Jurkat, Clone E6-1 (cell line): ENCODE measurements at places on chromosomes 2 and 18.

DNA sequence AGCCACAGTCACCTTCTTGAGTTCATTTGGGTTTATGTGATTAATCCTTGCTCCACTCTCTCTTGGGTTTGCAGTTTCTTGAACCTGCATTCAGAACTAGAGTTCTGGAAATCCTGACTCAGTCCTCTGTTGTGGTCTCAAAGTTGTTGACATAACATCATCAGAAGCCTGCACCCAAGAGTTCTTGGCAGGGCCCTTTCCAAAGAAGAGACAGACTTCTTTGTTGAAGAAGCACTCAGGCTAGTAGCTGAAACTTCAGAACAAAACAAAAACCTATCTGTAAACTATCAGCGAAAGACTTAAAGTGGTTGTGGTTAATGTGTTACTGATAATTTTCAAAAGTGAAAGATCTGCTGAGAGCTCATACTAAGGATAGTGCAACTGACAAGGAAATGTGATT is 120.8 kb downstream of the FAM168B start:
- no peak for DNase-seq

DNA sequence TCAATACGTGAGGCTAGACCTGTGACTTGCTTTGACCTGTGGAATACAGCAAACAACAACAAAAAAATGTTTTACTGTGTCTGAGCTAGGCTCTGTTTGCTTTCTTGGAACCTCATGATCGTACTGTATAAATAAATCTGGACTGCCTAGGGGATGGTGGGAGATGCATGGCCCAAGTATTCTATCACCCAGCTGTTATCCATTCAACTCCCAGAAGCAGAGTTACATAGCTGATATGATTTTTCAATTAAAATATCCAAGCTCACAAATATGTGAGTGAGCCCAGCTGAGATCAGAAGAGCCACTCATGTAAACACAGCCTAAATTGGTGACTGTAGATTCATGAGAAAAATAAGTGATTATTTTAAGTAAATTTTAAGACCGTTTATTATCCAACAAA is 154.1 kb upstream of the THUMPD2 start:
- no peak for DNase-seq

DNA sequence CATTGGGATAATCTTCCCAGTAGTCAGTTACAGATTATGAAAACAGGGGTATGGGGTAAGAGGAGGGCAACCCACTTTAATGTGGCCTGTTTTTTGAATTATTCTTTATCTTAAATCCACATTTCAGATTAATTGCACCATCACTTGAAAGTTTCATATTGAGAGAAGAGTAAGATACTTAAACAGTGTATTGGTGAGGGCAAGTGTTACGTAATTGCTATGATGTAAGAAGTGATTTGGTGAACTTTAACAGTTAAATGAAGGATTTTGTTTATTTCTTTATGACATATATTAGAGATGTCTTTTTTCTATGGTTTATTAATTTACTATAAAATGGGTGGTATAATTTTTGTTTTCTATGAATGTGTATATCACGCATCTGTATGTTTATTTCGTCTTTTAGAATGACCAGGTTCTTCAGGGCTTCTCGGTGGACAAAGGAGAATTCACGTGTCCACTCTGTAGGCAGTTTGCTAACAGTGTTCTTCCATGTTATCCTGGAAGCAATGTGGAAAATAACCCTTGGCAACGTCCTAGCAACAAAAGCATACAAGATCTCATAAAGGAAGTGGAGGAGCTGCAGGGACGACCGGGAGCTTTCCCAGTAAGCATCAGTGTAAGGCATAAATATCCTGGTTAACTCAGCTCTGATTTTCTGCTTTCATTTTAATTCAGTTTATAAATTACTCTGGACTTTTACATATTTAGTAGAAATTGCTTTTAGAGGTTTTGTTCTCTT is 171.2 kb upstream of the MYO3B start:
- no peak for DNase-seq

- no peak for DNase-seq
These were observed 12.8 kb upstream of the ARL5A start for GRCh38 chr2:151841047-151841424.

GRCh38 chr2:98654699-98655495 is 46.5 kb downstream of the UNC50 start:
- DNase-seq = peak; percentile 86

DNA sequence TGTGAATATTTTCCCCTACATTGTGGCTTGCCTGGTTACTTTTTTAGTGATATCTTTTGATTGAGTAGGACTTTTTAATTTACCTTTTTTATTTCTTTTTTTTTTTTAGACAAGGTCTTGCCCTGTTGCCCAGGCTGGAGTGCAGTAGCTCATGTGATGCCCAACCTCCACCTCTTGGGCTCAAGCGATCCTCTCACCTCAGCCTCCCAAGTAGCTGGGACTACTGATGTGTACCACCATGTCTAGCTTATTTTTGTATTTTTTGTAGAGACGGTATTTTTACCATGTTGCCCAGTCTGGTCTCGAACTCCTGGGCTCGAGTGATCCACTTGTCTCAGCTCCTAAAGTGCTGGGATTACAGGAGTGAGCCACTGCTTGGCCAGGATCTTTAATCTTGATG is 25.3 kb downstream of the EML4 start:
- DNase-seq = no peak

DNA sequence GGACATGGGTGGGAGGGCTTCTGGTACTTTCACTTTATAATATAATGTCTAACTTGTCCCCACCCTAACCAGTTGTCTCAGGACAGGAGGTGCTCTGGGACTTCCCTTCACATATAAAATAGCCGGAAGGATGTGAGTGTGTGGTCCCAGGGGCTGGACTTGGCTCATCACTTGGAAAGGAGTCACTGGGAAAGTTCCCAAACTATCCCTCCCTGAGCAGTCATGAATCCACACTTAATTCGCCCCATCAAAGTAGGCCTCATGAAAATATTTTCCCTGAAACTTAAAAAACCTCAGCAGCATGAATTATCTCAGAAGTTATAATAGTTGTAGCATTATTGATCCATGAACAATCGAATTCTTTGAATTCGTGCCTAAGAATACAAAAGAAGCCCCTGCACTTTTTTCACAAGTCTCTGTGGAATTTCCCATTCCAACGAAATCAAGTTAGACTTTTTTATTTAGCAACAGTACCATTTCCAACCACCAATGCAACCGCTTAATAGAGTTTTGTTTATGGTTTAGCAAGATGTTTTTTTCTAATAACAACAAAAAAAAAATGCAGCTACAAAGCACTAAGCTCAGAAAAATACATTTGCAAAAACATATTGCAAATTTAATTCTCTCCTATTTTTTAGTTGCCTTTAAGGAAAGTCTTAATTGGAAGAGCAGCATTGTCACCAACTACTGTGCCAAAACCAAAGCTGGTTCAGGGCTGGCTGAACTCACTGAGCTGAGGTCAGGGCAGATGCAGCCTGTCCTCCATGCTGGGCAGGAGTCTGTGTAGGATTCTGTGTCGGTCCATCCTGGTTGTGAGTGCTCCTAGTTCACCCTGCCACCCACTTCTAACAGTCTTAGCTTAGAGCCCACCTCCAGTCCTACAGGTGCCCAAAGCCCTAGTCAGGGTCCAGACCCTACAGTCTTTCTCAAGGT is 68.8 kb upstream of the SPTBN1 start:
- DNase-seq = no peak

DNA sequence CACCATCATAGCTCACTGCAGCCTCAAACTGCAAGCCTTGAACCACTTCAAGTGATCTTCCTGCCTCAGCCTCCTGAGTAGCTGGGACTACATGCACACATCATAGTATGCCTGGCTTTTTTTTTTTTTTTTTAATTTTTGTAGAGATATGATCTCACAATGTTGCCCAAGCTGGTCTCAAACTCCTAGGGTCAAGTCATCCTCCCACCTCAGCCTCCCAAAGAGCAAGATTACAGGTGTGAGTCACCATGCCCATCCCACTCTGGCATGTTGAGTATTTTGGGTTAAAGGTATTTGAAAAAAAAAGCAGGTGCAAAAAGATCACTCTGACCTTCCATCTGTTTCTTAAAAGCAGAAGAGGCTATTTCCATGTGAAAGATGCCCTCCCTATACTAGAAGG is 86.4 kb upstream of the FZD7 start:
- DNase-seq = no peak

DNA sequence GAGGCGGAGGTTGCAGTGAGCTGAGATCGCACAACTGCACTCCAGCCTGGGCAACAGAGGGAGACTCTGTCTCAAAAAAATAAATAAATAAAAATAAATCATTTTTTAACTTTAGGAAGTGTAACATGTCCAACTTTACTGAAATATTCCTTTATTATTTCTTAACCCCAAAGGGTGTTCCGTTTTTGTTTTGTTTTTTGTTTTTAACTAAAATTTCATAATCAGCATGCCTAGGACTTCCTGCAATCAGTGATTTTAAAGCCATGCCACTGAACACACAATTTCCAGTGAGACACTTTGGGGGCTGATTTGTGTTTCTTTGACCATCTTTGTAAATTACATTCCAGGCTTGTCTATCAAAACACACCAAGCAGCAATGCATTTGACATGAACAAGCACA is 7.1 kb downstream of the CATIP start:
- DNase-seq = no peak

- DNase-seq = peak; percentile 93
These were observed 48.8 kb downstream of the TMEM163 start for GRCh38 chr2:134669731-134670669.

- no peak for DNase-seq
These were observed 219.7 kb upstream of the EPHA4 start for GRCh38 chr2:221791844-221792243.

- DNase-seq = no peak
These were observed 35.6 kb upstream of the PRLH start for GRCh38 chr2:237530472-237531433.

GRCh38 chr2:181882246-181883020 is 9.1 kb upstream of the ITPRID2 start:
- DNase-seq = no peak

- no peak for DNase-seq
These were observed 24.4 kb upstream of the RAB31 start for GRCh38 chr18:9683418-9684396.

- DNase-seq = no peak
These were observed 228.7 kb downstream of the PID1 start for GRCh38 chr2:229042349-229042748.

- no peak for DNase-seq
These were observed 1.9 kb downstream of the SOS1 start for GRCh38 chr2:39118786-39119499.

GRCh38 chr2:9538000-9538507 is 17.6 kb downstream of the ADAM17 start:
- no peak for DNase-seq

DNA sequence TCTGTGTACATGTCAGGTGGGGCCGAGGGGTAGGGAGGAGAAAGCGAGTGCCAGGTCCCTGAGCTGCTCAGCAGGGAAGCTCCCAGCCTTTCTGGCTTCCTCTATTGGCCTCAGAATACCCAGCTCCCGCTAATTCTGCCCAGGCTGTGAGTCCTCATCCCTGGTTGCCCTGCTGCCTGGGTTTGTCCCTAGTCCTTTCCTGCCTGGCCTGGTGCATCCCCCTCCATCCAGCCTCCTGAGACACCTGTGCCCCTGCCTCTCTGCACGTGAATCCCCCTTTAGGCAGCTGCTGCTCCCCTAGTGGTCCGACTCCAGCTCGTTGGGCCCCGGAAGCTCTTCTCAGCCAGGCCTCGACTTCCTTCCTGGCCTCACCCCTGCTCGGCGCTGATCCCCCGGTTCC is 54.6 kb downstream of the INHBB start:
- DNase-seq = peak; percentile 11

GRCh38 chr2:167133614-167134013 is 245.3 kb downstream of the XIRP2 start:
- DNase-seq = no peak

- no peak for DNase-seq
These were observed 193.2 kb upstream of the TPO start for GRCh38 chr2:1219901-1220573.

DNA sequence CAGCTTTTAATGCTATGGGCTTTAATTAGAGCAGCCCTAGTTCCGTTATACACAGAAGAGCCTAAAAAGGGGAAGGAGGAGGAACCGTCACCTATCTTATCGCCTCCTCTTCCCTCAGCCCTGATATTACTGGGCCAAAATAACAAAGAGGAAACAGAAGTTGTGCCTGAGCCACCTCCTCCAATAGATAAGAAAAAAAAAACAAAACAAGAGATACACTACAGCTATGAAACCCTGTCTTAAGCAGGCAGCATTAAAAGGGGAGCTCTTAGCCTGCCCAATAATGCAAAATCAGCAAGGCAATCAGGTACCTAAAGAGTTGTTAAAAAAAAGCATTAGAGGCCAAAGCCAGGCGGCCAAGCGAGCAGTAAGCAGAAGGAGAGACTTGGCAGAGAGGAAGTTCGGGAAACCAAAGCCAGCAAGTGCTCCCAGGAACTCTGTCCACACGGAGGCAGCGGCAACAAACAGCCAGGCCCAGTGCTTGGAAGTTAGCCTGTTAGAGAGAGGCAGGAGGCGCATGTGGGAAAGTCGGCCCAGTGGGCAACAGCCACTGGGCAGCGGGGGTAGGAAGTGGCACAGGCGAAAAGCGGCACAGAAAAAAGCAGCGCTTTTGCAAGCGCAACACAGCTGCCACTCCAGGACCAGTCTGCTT is 41.8 kb upstream of the PDK1 start:
- DNase-seq = no peak

DNA sequence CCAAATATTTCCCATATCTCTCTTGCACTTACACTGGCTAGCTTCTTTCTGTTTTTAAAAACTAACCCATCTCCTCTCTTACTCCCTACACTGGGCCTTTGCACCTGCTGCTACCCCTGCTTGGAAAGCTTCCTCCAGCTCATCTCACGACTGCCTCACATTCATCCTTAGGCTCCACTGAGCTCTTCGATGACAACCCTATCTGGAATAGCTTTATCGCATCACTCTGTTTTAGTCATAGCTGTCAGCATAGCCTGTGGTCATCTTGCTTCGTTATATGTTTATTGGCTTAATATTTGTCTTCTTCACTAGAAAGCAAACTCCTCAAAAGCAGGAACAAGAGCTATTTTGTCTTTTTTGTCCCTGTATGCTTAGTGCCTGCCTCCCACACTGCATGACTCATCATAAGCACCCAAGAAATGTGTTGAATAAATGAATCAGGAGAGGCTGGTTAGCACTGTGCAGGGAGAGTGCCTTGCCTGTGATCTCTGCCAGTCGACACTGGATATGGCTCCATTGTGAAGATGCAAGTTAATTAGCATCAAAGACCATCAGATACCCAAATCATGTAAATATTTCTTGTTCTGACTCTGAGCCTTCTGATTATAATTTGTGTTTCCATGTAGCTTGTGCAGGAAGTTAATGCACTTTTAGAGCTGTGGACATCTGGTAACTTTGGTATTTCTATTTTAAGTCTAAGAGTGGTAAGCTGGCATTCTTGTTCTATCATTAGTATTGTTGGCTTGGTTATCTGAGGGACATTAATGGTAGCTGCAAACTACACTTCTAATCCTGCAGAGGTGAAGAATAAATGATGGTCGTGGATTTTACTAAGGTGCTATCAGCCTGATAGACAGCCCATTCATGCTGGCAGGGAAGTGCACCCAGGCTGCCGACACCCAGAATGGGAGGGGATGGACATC is 10.3 kb upstream of the DYTN start:
- no peak for DNase-seq

- no peak for DNase-seq
These were observed 151.4 kb downstream of the ETAA1 start for GRCh38 chr2:67548317-67549201.

- DNase-seq = no peak
These were observed at the start of gene CRYGC for GRCh38 chr2:208129744-208130711. Gene CRYGC, minus strand, starts transcription at chr2:208129828. Its CDS starts 36 bp downstream, at chr2:208129792.
